ENCODE measurements at places on chromosomes 5 and 9.

- no peak for DNase-seq
Observed at GRCh38 chr5:39570403-39571027, 145.7 kb upstream of the DAB2 start.

DNA sequence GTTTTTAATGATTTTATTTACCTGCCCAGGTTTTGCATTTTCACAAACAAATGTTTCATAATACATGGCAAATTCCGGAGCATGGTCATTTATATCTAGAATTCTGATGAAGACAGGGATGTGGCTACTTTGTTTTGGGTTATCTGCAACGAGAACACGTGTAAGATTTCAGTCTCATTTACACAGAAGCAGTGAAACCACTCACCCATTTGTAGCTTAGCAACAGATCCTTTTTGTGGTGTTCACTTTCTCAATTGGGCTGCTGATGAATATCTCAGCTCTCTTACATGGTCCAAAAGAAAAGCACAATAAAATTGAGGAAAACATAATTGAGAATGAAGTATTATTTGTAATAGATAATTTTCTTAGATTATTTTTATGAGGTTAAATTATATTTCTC lies 148.6 kb downstream of the CDH9 start:
- DNase-seq, result no peak

DNA sequence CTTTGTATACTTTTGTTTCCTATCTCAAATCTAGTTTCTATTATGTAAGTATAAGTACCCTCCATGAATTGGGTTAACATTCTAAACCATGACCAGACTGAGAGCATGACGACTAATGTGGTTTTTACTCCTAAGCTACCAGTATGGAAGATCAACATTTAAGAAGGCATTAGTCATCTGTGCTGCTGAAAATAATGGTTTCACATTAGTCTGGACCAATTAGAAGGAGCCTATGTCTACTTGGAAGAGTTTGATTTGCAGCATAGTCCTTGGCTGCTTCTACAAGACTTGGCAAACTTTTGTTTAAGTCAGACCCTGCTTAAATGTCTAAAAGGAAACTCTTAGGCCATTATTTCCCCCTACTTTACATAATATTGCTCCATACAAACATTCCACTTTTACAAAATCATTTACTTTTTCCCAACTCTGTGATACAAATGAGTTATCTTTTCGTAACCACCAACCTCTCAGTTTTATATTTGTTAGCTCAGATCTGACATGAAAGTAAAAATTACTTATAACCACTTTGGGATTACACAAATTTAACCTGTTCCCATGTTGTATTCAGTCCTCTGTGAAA lies 186.7 kb downstream of the COMMD10 start:
- no peak for DNase-seq

DNA sequence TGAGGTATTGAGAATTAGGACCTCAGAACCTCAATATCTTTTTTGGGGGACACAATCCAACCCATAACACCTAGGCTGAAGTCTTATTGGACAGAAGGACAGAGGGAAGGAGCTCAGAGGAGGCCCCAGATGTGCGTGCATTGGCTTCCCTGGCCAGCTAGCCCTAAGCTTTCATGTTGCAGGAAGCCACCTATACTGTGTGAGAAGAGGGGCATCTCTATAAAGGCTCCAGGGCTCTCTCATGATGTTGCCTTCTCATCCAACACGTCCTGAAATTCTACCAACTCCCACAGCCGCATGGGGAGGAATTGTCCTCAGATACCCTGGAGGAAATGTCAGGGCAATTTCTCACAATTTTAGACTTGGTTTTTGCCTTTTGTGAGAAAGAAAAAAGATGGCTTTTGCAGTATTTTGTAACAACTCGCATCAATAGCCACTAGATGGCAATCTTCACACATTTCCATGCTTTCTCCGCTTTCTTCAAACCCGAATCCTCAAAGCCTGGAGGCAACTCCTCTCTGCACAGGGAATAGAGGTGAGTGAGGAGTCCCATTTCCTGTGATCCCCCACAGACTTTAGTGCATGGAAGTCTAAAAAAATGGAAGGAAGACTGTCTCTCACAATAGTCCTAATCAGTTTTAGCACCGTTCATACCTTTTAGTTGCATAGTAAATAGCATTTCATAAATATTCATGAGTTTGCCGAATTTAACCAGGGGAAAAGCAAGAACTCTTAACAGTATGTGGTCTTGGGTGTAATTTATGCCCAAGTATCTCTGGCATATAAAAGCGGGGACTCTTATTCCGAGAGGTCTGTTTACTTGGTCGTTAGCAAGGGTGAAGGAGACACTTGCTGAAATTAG lies 7.4 kb upstream of the PPP3R2 start:
- DNase-seq, result no peak

DNA sequence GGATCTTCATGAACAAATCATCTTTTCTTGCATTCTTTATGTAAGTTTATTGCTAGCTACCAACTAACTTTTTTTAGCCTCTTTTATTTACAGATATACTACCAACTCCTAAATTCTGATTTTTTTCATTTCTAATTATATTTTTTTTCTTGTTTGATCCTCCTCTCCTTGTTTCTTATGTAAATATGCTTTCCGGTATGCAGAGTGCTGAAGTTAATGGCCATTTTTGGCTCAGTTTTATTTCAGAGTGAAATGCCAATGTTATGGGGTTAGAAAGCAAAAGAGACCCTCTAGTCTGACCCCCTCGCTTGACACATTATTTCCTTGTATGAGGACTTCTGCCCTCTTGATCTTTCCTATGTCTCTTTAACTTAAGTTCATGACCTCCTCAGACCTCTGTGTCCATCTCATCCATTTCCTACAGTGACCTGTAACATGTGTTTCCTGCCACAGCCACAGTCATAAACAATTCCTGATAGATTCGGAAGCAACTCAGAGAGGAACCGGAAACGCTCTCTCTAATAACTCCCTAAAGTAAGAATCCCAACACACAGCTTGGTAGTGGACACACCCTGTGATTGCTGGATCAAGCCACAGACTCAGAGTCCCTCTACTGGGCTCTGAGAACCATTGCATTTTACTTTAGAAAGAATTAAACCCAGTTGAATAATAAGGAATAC lies 42.9 kb upstream of the AFAP1L1 start:
- no peak for DNase-seq

DNA sequence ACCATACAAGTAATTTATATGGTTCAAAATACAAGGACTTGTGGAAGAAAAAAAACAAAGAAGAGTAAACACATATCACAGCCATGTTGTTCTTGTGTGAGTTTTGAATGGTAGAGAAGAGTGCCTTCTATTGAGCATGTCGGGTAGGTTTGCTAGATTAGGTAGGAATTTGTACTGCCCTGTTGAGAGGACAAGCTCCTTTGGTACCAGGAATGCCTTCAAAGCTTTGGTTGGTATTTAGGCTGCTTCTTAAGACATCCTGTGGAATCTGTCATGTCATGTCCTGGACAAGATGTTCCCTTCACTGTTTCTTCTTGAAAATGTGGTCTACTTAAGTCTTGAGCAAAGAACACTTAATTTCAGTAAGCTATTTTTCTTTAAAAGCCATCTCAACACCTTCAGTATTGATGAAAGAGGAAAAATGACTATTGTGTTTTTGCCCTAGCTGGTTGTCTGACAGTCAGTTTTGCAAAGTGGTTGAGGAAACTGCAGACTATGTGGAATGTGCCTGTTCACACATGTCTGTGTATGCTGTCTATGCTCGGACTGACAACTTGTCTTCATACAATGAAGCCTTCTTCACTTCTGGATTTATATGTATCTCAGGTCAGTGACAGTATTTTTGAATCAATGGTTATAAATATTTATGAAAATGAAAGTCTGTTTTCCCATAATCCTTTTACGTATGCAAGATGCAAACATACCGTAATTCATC lies 296.9 kb downstream of the ADGRV1 start:
- DNase-seq, result no peak

- DNase-seq, result no peak
Observed at GRCh38 chr5:126998201-126998631, 32.1 kb downstream of the MARCHF3 start.
